ENCODE measurements at places on chromosomes 1 and 21.

DNA sequence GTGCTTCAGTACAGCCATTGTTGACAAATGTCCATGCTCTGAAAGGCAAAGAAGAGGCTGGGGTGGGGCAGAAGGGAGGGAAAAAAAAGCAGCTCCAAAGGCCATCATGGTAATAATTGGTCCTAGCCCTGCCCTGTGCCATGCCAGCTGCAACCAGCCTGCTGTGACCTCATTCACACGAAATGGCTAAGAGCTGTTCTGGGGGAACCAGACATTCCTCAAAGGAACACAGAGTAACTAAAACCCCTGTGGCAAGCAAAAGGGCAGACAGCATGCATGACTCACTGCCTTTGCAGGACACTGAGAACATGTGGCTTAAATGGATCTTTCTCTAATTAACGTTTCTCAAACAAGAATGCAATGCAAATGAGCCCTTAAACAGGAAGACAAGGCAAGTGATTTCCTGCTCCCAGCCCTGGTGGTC, 42.3 kb downstream of the STYXL2 start:
- DNase-seq, result no peak

DNA sequence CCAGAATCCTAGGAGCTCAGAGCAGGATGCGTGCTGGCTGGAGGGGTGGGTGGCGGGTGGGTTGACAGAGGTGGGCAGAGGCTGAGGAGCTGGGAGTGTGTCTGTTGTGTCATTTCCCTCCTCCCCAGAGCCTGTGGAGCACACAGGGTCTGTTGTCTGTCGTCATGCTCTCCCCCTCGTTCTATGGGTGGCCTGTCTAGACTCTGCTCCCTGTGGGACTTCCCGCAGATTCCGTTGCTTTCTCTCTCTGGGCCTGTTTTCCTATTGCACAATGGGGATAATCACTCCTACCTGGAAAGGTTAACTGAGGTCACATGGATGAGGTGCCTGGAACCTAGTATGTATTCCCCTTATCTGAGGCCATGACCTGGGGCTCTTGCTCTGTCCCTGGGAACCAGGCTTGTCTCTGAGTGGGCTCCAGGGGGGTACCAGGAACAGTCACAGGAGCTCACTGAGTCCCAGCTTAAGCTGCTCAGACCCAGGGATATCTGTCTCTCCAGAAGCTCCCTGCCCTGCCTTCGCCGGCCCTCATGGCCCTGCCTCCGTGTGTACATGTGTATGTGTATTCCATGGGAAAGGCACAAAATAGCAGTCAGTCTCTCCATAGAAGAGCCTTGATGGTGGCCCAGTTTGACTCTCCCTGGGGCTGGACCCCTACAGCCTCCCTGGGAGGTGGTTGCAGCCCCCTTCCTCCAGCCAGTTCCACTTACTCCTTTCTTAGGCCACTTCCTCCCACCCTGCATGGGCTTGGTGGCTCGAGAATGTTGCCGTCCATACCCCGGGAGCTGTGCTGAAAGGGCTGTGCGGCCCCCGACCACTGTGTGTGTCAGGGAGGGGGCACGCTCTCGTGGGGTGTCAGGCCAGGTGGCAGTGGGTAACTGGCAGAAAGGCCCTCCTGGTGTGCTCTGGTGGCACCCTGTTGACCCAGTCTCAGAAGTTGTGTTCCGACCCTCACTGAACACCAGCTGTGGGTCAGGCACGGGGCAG, 17.9 kb downstream of the PTPRF start:
- DNase-seq, result no peak

GRCh38 chr1:87129606-87130005, 199.1 kb upstream of the LMO4 start:
- DNase-seq, result no peak

GRCh38 chr1:171637928-171638576, 14.4 kb downstream of the MYOC start:
- DNase-seq, result no peak

GRCh38 chr1:212257157-212257556, 28.1 kb upstream of the PPP2R5A start:
- no peak for DNase-seq

- no peak for DNase-seq
These were observed 9.0 kb upstream of the IFNGR2 start for GRCh38 chr21:33394260-33394659.

Measured in mesothelial cell of epicardium (in vitro differentiated cells).